ENCODE measurements at places on chromosomes 2 and 18.

GRCh38 chr2:202718614-202719013 is 83.8 kb downstream of the FAM117B start:
- no peak for DNase-seq

DNA sequence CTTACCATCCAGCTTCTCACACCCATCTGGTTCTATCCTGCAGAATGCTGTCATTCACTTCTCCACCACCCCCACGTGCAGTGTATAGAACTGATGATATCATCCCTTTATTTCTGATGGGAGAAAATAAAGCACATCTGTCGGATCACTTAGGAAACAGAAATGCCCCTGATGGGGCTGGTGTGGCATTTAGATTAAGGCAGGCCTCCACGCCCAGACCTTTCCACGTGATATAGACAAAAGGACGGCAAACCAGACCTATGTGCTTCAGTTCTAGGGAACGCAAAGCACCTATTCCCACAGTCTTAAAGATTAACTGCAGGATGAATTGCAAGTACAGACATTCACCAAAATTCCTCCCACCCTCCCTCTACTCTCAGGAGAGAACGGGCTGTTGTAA is 27.6 kb upstream of the CABLES1 start:
- no peak for DNase-seq

GRCh38 chr2:138504546-138505235 is 3.1 kb downstream of the SPOPL start:
- no peak for DNase-seq

GRCh38 chr18:47287911-47288585 is 36.6 kb upstream of the SKOR2 start:
- no peak for DNase-seq

- no peak for DNase-seq
These were observed 37.1 kb upstream of the ZCCHC2 start for GRCh38 chr18:62485684-62486083.

GRCh38 chr2:73877071-73877802 is 15.6 kb upstream of the ACTG2 start:
- no peak for DNase-seq

GRCh38 chr2:96531872-96532505 is 4.6 kb upstream of the ARID5A start:
- DNase-seq: peak; percentile 8

- peak; percentile 4 for DNase-seq
These were observed 235.5 kb downstream of the HDAC4 start for GRCh38 chr2:239165206-239165831.

DNA sequence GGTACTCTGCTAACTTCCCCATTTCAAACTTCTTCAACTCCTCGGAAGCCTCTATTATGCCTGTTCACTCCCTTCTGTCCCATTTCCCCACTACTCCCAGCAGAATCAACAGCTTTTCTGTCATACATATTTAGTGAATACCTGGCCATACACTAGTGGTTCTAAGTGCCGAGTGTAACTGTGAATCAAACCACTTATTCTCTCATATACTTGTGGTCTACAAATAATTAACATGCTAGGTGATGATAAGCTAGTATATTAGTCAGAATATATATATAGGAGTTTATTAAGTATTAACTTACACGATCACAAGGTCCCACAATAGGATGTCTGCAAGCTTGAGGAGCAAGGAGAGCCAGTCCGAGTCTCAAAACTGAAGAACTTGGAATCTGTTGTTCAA is 150.7 kb downstream of the CCDC102B start:
- DNase-seq: no peak

DNA sequence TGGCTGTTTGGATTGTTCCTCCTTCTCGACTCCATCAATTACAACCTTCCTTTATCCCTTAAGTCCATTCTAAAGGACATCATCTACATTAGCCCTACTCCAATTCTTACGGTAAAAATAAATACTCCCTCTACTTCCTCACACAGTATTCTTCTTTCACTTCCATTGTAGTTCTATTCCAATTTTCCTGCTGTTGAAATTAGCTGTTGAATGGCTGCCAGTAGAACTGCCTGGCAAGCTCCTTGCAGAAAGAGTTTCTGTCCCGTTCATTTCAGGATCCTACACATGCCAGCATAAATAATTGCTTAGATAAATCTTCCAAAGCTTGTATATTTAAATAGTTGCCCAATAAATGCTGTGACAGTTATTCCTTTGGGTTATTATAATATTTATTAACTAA is 459.3 kb upstream of the TRIB2 start:
- no peak for DNase-seq

DNA sequence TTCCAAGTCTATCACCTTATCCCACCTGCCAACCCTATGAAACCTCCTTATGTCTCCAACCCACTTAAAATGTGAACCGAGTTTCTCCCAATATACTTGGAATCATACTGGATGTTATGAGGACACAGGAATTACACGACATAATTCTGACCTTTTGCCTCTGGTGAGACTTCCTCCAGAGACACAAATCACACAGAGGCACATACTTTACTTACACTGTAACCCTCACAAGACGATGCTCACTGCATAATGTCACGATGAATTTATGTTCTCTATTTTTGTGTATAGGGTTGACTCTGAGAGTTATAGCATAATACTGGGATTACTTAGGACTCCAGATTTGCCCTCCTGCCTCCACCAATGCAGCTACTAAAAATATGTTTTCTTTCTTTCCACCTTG is 28.0 kb upstream of the SETBP1 start:
- DNase-seq: no peak
